AG10803 (cell line): ENCODE measurements at places on chromosomes 3 and 15.
A peak's percentile ranks its signal among the peaks of the same experiment; 100 is the strongest.

- no peak for DNase-seq
Measured at GRCh38 chr15:62697636-62698035, 344.9 kb upstream of the TPM1 start.

GRCh38 chr3:16059081-16059537 is 115.4 kb upstream of the GALNT15 start:
- DNase-seq = peak; percentile 45

GRCh38 chr3:166388321-166388720 is 551.1 kb upstream of the BCHE start:
- DNase-seq = no peak

GRCh38 chr3:34365771-34366170 is 567.3 kb downstream of the PDCD6IP start:
- no peak for DNase-seq

DNA sequence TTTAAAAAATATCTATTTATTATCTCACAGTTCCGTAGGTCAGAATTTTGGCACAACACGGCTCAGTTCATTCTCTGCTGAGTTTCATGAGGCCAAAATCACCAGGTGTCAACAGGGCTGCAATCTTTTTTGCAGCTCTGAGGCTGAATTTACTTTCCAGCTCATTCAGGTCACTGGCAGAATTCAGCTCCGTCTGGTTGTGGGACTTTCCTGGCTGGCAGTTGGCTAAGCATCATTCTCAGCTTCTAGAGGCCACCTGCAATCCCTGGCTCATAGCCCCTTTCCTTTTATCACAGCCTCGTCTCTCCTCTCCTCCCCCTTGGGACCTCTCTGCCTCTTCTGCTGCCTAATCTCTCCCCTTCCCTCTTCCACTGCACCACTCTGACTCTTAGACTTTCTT is 174.0 kb upstream of the WNT5A start:
- no peak for DNase-seq

DNA sequence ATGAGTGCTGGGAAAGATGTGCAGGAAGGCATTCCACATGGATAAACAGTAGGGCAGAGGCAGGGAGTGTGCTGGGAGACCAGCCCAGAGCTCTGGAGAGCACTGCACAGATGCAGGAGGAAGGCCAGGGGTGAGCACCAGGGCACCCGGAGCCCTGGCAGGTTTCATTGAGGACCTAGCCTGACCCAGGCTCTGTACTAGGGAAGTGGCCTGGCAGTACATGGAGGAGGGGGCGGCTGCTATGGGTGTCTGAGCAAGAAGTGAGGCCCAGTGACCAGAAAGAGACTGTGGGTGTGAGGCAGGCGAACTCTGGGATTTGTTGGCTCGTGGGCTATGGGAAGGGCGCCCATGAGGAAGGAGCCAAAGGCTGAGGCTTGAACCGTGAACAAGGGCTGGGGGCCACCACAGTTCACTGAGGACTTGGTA is 139.1 kb downstream of the DNAJB8 start:
- DNase-seq = no peak

- peak; percentile 48 for DNase-seq
Measured at GRCh38 chr3:4776980-4777581, 202.2 kb upstream of the BHLHE40 start.

DNA sequence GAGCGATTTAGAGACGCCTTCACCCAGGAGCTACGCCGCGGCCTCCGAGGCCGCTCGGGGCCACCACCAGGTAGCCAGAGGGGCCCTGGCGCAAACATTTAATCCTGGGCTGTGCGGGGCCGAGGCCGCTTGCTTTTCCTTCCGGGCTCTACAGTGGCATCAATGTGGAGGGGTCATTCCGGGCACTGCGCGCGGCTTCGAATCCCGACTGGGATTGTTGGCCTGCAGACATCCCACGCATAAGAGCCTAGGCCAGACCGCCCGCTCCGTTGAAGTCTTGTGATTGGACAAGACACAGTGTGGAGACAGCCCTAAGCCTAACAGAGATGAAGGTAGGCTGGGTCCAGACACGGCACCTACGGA is 568 bp upstream of the NCBP2 start:
- no peak for DNase-seq

DNA sequence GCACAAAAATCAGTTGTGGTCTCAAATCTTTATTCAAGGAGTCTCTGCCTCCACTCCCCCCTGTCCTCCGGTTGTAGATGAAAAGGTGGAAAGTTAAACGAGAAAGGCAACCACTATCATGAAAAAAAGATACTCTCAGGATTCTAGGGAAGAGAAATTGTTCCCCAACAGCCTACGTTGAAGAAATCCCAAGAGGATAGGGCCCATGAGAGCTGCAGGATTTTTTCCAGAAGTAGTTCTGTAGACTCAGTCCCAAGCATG is 14.3 kb downstream of the ZIC1 start:
- DNase-seq = no peak

GRCh38 chr3:66035763-66036477 is 2.8 kb downstream of the MAGI1 start:
- no peak for DNase-seq

DNA sequence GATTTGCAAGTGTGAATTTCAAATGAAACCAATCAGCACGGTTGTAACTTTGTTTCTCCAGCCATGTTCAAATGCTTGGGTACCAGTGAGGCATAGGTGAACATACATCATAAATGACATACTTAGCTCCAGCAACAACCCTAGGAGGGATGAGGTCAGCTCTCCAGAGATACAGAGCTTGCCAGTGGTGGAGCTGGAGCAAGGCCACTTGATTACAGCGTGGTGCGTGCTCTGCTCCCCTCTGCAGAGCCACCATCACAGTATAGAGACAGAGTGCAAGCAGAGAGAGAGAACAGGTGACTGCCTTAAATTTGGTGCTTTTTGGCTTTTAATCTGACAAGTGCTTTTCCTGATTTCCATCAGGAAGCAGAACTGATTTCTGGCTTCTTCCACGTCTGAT is 275.1 kb downstream of the PDZRN3 start:
- DNase-seq = no peak

DNA sequence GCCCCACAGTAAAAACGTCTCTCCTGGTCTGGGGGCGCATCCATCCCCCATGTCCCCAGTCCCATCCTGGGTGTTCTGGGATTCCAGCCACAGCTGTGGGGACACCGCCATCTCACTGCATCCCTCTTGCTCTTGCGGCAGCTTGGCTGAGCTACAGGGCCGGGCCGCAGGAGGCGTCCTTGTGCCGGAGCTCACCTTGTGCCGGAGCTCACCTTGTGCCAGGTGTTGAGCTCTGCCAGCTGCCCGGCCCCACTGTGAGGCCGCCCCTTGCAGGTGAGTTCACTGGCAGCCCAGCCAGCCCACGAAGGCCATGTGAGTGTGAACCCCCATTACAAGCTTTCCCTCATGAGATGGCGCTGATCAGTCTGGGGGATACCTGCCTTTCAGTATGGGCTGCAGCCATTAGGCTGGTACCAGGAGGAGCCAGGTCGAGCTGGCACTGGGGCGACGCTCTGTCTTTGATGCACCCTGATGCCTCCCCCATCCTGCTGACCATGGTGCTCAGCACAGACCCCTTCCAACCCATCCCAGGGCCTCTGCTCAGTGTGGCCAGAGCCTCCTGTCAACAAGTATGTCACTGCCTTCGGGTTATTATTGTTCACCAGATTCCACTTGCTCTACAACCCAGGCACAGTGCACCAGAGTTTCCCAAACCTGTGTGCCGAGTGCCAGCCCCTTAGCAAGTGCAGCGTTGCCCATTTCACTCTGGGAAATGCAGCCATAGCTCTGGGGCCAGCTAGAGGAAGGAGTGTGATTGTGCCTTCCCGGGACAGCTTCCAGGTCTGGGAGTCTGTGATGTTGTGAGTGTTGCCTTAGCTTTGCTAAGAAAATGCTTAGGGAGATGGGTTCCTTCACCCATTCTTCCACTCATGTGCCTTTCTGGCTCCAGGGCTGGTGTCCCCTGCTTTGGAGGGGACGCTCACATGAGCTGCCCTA is 105.7 kb downstream of the APBA2 start:
- DNase-seq = no peak

GRCh38 chr3:33438284-33438668 is 1.9 kb downstream of the UBP1 start:
- peak; percentile 73 for DNase-seq

DNA sequence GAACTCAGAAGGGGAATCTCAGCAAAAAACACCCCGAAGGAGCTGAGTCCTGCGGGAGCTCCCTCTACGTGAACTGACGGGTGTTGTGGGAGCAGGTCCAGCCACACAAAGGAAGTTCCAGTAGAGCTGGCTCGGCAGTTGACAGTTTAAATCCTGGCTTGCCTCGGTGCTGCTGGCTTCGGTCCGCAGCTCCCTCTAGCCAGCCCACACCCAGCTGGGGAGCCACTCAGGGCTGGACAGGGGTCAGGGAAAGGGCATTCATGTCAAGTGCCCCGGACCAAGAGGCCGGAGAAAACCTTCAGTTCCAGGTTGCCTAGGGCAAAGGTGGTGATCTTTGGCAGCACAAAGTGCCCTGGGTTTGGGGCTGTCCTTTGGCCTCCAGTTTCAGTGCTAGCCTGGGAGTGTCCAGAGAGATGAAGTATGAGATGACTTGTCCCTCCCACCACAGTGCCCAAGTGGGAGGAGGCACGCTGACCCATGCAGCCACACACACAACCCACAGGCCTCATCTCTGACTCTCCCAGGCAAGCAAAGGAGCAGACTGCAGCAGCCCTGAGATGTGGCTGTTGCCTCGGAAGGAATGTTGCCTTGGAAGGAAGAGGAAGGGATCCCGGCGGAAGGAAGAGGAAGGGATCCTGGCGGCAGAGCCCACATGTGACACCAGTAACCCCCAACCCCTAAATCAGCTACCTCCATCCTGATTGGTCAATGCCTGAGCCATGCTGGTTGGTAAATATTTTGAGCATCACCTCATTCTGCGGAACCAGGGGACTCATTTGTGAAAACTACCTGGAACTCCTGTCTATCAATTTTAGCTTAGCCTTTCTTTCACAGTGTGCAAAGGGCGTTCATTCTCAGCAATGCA is 13.9 kb upstream of the ANPEP start:
- DNase-seq = peak; percentile 84

- DNase-seq = no peak
Measured at GRCh38 chr15:33636958-33637357, 326.2 kb downstream of the RYR3 start.

- DNase-seq = no peak
Measured at GRCh38 chr3:151096716-151097115, 11.3 kb downstream of the MED12L start.

DNA sequence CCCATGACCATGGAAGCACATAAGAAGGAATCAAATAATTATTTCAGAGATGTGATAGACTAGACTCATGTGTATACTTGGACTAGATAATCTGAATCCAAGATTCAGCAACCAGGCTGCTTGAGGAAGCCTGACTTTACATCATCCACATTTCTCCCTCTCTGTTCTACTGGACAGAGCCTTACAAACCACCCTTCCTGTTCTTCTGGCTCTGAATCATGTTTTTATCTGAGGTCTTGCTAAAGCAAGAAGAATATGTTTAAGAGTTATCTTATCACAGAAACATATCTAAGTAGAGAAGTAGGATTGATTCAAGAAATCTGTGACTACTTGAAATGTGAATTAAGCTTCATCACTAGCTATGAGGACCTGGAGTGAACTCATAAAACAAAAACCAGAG is 71.1 kb upstream of the SLC24A5 start:
- no peak for DNase-seq

- peak; percentile 99 for DNase-seq
Measured at GRCh38 chr15:48440084-48440483, 108.9 kb downstream of the DUT start.

- DNase-seq = peak; percentile 87
Measured at GRCh38 chr3:138673641-138674530, 65.3 kb downstream of the FAIM start.

DNA sequence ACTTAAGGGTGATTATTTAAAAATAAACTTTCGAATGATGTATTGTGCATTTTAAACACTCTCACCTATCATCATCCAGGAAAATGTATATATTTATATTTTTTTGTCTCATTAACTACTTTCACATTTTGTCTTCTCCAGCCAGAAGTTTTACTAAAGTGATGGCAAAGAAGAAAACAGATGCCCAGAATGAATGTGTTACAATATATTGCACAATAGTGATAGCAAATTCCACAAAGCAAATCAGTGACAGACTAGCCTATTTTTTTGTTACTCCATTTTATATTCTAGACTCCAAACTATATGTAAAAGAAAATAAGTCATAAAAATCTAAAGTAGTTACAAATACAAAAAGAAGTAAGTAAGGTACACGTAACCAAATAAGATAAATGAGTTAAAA is 414.7 kb downstream of the EPHA3 start:
- DNase-seq = no peak

GRCh38 chr3:104951426-104951825 is 415.3 kb upstream of the ALCAM start:
- DNase-seq = no peak

GRCh38 chr3:13546667-13547171 is 2.2 kb upstream of the FBLN2 start:
- no peak for DNase-seq

DNA sequence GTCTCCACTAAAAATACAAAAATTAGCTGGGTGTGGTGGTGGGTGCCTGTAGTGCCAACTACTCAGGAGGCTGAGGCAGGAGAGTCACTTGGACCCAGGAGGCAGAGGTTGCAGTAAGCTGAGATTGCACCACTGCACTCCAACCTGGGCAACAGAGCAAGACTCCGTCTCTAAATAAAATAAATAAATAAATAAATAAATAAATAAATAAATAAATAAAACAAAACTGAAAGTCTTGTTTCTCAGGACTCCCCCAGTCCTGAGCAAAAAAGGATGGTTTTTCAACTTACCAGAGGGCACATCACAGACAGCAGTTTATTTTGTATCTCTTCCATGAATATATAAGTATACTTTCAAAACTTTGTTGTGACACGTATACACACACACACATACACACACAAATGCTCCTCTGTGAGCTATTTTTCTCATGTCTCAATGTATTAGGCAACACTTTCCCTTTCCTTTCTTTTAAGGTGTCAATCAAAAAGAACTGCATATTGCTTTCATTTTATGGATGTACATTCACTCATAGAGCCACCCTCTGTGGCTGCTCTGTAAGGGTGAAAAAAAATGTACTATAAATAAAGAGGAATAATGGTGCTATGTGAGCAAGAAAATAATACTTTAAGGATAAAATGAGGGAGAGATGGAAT is 54.8 kb upstream of the MITF start:
- no peak for DNase-seq

DNA sequence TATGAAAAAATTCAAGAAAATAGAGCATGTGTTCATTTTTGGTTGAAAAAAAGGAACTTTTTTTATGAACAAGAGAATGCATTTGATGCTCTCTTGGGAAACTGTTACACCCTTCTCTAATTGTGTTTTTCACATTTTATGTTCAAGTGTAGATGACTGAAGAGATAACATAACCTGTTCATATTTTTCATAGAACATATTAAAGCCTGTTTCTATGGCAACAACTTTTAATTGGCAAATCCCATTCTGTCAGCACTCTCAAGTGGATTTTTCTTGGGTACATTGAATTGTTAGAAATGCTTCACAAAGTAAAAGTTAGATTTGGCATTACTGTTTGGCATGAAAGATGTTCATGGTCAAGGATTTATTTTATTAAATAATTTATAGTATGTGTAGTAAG is 117.5 kb downstream of the MBNL1 start:
- no peak for DNase-seq

GRCh38 chr3:9402410-9403228 is 5.2 kb downstream of the SETD5 start:
- DNase-seq = no peak
